Muscle of back (tissue), 13 donors: ENCODE measurements at places on chromosomes 5 and 9.

- DNase-seq, result peak; percentile 85
Measured at GRCh38 chr9:130107234-130107861, 53.6 kb downstream of the GPR107 start.

DNA sequence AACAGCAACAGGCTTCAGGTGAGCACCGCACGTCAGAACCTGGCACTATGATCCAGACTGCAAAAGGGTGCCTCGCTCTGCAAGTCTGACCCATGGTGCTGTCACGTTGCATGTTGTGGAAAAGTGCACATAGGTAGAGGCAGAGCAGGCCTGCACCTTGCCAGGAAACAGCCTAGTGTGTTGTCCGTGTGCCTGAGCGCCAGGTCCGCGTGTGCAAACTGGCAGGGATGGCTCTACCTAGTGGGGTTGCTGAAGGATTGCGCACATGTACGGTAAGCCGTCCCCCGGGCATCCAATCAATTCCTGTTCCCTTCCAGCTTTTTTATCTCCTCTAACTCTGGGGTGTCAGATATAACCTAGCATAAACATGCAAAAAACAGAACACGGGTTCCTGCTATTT, 219.5 kb downstream of the NXNL2 start:
- no peak for DNase-seq

- no peak for DNase-seq
Measured at GRCh38 chr5:40655138-40655537, 24.6 kb upstream of the PTGER4 start.

GRCh38 chr5:86997516-86997915, 270.2 kb upstream of the RASA1 start:
- no peak for DNase-seq

DNA sequence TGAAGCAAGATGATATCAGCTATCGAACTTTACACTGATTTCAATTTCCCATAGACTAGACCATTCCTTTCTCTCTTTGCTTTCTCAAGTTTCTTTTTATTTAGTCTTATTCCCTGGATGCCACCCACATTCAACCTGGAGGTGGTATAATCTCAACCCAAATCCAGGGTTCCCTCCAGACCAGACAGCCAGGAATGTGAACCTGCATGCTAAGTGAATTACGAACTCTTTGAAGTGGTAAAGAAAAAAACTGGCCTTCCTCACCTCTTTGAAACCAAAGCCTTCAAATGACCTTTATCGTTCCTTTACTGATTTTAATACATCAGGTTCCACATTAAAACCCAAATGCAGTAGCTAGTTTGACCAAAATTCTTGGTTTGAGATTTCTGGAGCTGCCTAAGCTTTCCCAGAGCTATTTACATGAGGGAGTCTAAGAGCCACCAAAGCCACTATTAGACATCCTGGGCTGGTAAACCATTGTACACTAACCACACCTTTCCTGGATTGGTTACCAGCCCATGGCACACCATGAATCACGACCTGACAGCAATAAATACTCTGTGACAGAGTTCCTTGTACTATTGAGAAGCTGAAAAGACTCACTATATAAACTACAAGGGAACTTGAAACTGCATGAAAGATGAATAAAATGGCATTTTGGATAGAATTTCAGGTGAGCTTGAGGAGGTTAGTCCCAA, 323.7 kb downstream of the ADAMTS6 start:
- DNase-seq, result no peak
